M059J (cell line): ENCODE measurements at places on chromosomes 4 and X.

DNA sequence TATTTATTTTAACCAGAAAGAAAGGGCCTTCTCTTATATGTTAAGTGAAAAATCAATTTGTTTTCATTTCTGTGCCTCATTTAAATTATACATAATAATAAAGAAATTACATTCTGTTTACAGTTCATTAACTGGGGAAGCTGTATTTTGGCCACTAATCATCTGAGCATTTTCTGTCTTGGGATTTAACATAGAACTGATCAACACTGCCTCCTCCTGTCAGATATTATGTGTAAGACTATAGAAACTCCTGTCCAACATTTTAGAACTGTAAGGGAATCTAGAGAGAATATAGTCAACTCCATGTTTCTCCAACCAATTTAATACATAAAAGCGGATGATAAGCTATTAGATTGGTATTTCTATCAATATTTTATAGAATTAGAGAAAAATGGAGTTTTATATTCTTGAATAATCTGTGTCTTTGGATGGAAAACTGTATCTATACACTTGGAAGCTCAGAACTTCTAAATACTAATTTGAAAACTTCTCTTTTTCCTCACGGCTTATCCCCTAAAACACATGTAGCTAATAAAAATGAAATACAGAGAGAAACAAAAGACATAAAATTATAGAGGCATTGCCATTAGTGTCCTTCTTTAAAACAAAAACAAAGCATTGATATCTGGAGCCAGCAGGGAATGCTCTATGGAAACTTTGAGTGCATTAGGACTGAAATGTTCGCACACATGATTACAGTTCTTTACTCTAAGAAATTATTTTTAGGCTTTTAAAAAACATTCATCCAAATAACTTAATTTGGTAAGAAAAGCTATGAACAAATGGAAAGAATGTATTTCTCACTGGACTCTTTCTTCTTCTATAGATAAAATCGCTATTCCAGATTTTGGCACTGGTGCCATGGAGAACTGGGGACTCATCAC is 33.1 kb downstream of the ENPEP start:
- DNase-seq, result peak; percentile 38

DNA sequence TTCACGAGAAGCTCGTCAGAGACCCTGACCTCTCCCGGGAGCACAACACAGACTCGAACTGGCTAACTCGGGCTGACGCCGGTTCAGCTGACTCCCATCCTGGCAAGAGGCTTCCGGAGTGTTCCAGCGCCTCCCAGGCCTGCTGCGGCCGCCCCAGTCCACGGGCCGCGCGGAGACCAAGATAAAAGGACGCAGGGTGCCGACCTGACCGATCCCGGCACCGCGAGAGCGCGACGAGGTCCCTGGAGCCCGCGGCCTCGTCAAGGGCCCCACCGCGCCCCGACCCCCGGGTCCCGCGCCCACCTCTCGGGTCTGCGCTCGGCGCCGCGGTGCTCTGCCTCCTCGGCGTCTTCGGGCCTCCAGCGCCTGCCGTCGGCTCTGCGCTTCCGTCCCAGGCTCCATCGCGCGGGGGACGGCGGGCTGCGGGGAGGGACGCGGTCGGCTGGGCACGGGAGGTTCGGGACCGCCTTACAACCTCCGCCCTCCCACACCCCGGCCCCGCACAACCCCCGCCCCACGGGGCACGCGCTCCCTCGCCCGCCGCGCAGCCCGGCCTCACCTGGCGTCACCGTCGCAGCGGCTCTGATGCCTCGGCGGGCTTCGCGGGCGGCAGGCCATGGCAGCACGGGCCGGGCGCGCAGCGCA is 426 bp downstream of the SLBP start:
- peak; percentile 52 for DNase-seq

DNA sequence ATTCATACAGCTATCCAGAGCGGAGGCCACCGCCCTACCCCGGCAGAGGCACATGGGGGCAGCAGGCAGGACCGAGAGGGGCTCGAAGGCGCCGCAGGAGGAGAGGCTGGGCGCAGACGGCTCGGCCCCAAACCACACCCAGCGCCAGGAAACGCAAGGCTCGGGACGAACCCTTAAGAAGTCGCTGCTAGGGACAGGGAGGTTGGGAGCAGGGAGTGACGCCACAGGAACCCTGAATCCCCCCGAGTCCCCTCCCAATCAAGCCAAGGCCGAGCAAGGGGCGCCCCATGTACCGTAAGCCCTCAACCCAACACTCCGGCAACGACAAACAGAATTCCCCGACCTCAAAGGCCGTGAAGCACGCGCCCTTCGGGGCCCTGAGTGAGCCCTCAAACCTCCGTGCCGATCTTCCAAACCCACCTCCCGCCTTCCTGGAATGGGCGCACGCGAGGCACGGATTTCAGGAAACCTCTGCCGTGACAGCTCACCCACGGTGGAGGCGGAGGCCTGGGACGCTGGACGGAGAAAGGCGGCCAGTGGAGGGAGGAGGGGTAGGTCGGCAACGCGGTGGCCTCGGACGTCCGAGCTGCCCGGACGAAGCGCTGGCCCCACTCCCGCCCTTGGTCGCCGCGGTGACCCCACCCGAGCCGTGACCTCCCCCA is 1.8 kb downstream of the ZFYVE28 start:
- DNase-seq, result peak; percentile 36

- peak; percentile 64 for DNase-seq
These were observed 644.4 kb downstream of the STPG2 start for GRCh38 chr4:97498875-97499274.

GRCh38 chrX:37000140-37000539 is 8.0 kb upstream of the FAM47C start:
- no peak for DNase-seq

DNA sequence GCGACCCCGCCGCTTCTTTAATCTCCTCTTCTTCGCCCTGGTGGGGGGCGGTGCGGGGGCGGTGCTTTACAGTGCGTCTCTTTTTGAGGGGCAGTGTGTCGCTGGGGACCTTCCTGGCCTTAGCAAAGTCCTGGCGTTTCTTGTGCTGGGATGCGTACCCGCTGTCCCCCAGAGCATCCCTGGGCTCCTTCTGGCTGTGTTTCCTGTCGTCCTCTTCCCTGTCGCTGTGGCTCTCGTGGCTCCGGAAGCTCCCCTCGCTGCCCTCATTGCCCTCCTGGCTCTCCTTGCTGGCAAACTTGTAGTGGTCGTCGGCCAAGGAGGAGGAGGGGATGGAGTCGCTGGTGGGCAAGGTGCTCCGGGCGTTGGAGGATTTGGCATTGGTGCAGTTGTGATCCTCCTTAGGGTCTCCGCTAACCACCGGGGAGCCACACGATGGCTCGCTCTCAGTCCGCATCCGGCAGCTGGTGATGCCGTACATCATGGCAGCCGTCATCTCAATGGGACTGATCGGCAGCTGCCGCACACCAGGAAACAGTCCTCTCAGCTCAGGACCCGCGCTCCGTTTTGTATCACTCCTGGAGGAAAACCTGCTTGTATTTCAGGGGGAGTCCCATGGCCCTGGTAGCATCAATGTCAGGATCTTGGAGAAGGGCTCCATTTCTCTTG is 30.4 kb upstream of the TMSB15A start:
- peak; percentile 2 for DNase-seq

DNA sequence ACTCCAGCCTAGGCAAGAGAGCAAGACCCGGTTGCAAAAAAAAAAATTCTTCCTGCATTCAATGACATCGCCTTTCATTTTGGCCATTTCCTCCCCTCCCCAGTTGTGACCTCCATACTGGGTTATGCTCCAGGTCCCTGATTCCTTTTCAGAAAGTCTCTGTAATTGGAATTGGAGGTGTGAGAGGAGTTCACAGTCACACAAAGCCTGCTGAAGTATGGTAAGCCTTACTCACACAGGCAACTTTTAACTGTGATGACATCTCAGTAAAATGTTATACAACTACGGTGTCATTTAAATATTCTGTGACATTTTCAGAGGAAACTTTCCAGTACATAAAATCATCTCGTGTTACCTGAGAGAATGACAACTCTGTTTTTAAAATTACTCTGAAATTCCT is 73.6 kb downstream of the CEP44 start:
- DNase-seq, result no peak

- no peak for DNase-seq
These were observed 989.2 kb upstream of the LCORL start for GRCh38 chr4:19010761-19011160.

GRCh38 chrX:101813200-101813599 is 118.6 kb downstream of the ZMAT1 start:
- DNase-seq, result no peak

DNA sequence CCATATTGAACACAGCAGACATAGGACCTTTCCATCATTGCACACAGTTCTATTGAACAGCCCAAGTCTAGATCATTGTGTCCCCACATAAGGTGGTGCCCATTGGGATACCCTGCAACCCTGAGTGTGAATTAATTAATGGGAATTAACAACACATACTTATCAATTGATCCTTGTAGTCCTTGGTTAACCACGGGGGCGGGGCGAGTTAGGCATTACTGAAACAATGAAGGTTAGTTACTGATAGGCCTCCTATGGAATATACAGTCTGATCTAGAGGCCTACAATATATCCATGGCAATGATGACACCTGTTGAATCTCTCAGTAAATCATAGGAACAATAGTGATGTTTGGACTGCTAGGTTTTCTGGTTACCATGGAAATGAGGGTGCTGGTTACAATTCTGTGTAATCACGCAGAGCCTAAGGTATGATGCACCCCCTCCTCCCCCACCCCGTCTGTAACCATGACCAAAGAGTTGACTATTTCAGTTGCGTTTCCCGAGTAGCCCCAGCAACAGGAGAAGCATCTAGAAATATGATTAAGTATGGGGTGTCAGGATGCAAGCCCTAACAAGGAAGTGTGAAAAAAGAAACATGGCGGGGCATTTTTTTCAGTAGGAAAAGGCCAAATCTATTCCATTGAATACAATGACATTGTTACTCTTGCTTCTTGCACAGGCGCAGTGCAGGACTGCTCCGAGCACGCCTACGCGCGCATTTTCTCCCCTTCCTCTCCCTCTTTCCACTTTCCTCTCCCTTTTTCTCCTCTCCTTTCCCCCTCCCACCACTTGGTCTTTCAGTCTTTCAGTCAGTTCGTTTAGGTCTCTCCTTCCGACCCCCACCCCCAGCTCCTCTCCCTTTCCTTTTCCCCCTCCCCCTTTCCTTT is 677 bp upstream of the NONO start:
- peak; percentile 87 for DNase-seq

- DNase-seq, result no peak
These were observed 48.1 kb downstream of the NPY1R start for GRCh38 chr4:163284304-163284703.

- DNase-seq, result no peak
These were observed 167.5 kb downstream of the DCTD start for GRCh38 chr4:182749667-182750167.
